Karpas-422 (cell line): ENCODE measurements at places on chromosomes 11 and 22. TPM values are rescaled to one million over a fixed set of nuclear protein-coding genes. Genes with fewer than 3 reads are reported as not detected.
A peak's percentile ranks its signal among the peaks of the same experiment; 100 is the strongest.

DNA sequence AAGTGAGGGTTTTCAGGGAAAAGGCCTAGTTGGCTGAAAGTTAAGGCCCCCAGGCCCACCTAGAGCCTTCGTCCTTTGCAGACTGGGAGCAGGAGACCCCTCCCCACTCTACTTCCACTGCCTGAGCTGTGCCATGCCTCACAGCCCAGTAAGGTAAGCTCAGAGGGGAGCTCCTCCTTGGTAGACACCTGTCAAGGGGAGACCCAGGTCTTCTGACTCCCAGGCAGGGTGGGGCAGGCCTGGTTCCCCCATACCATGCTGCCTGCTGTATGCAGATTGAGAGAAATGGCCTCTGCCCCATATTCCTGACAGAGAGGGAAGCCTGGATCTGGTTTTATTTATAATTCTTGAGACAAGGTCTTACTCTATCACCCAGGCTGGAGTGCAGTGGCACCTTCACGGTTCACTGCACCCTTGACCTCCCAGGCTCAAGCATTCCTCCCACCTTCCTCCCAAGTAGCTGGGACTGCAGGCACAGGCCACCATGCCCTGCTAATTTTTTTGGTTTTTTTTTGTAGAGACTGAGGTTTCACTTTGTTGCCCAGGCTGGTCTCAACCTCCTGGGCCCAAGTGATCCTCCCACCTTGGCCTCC is 697 bp downstream of the RAB36 start:
- H3K4me3 ChIP-seq = peak overlapping the region; percentile 70
- no peaks in the 10 kb centered on the region for H3K36me3 ChIP-seq
- DNase-seq = no peak
- peaks cover 40% of the 10 kb centered on the region for H3K4me1 ChIP-seq
- no peaks in the 10 kb centered on the region for H3K27me3 ChIP-seq
- peak overlapping the region; percentile 14; the same call in 1 of the 2 replicates for H3K27ac ChIP-seq

DNA sequence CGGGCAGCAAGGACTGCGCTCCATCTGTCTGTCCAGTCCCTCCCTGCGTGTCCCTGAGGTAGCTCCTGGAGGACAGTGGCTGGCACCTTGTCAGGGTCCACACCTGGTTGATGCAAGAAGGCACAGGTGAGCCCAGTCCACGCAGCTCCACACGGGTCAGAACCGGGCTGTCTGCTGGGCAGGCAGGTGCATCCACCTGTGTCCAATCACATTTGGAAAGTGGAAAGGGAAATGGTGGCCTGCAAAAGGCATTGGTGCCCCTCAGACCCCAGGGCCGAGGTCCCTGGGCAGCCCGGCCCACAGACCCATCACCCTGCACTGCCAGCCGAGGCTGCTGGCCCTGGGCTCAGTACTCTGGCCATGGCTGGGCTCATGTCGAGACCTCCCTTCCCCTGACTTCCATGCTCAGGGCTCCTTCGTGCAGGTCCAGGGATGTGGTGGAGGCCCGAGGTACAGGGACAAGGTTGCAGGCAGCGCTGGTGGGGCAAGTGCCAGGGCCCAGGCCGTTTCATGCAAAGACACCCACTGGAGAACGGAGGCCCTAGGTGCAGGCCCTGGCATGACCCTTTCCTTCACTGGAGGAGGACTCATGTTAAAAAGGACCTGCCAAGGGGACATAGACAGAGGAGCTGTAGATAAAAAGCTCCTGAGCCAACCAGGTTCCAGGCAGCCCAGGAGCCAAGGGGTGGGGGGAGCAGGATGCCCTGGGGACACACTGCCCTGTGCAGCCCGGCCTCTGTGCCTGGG is 38.9 kb upstream of the TH start:
- no peak overlapping the region for H3K4me3 ChIP-seq
- no peaks in the 10 kb centered on the region for H3K4me1 ChIP-seq
- no peak overlapping the region for H3K27ac ChIP-seq
- H3K27me3 ChIP-seq = no peaks in the 10 kb centered on the region
- H3K36me3 ChIP-seq = no peaks in the 10 kb centered on the region

GALNT18 gene
- not detected in 2 replicates for total RNA-seq

DDTL gene
- total RNA-seq = 5.2 and 6.0 TPM in 2 replicates

DNA sequence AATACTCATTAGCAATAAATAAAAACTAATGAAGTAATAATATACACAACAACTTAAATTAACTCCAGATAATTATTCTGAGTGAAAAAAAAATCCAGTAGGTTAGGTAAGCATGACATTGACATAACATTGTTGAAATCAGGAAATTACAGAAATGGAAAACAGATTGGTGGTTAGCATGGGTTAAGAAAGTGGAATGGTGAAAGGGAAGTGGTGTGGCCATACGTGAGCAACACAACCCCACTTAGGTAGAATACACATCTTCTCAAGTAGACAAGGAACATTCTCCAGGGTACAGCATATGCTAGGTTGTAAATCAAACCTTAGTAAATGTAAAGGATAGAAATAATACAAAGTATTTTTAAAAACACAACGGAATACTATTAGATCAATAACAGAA is 30.2 kb upstream of the CLTCL1 start:
- no peak overlapping the region for H3K27ac ChIP-seq
- no peaks in the 10 kb centered on the region for H3K4me1 ChIP-seq
- H3K36me3 ChIP-seq = 0 out of 2 replicates have a peak, but pooled peaks cover 7% of the 10 kb centered on the region

NFAM1 gene
- total RNA-seq = not detected in 2 replicates

COMMD9 gene
- total RNA-seq = 23.2 and 31.0 TPM in 2 replicates

GLYAT gene
- not detected in 2 replicates for total RNA-seq

DNA sequence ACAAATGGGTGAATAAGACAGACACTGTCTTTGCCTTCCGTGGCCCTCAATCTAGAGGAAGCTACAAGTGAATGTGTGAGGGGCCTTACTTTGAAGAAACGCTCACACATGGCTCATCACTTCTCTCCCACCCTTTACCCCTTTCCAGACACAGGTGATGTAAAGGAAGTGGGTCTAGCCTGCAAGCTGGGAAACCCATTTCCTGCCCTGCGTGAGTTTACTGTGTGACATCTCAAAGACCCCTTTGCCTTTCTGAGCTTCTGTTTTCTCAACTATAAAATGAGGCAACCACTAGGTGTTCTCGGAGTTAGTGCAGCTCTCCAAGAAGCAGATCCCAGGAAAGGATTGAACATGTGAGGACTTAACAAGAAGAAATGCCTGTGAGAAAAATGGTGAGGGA is 43.1 kb upstream of the LMO2 start:
- H3K4me1 ChIP-seq = peaks cover 2% of the 10 kb centered on the region
- no peak overlapping the region for H3K27ac ChIP-seq
- H3K36me3 ChIP-seq = no peaks in the 10 kb centered on the region
- H3K27me3 ChIP-seq = peaks cover 3% of the 10 kb centered on the region; the same call in 1 of the 2 replicates
- DNase-seq = no peak
- no peak overlapping the region for H3K4me3 ChIP-seq

DNA sequence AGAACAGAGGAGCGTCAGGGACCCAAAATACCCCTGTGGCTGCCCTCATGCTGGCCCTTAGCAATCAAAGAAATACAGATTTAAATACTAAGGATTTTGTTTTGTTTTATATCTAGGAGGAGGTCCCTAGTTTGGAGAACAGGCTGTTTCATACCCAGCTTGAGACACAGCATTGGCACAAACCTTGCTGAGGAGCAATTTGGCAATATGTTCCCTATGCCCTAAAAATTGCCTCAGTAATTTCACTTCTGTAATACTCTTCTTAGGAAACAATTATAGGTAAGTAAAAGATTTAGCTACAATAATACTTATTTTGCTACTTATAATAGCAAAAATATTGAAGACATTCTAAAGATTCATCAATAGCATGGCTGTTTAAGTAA is 37.0 kb downstream of the TSKU start:
- no peak for DNase-seq
- no peaks in the 10 kb centered on the region for H3K27me3 ChIP-seq
- no peak overlapping the region for H3K4me3 ChIP-seq
- no peaks in the 10 kb centered on the region for H3K36me3 ChIP-seq
- peaks cover 8% of the 10 kb centered on the region for H3K4me1 ChIP-seq

DNA sequence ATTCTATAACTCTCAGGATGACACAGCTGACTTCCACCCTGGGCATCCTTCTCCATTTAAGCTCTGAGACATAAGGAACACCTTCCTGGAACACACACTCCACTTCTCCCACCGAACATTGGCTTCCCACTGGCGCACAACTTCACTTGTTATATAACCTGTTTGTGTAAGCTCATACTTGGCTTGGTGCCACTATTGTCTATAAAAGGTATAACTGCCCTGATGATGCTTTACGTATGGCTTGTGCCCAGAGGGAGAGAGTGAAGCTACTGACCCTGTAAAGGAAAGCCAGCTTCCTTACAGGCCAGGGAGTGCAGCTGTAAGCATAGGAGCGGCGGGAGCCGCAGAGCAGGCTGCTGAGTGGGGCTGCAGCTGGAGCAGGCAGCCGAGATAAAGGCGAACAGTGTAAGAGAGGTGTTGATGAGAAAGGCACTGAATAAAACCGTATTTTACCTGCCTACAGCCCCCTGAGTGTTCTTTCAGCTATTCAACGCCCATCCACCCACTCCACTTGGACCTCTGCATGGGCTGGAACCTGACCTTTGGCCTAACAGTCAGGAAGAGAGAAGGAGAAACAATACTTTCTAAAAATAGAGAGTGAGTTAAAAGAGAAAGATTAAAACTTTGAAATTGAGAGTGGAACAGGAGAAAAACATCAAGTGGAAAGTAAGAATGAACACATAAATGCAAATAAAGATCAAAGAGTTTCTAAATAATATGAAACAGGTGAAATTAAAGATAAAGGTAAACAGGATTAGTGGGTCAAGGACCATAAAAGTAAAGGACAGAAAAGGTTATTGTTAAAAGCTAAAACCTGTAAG is 252.1 kb upstream of the ARHGAP42 start:
- no peaks in the 10 kb centered on the region for H3K36me3 ChIP-seq
- no peaks in the 10 kb centered on the region for H3K4me1 ChIP-seq

- peaks cover 32% of the 10 kb centered on the region for H3K4me1 ChIP-seq
- no peak overlapping the region for H3K4me3 ChIP-seq
- no peak overlapping the region for H3K27ac ChIP-seq
- DNase-seq = no peak
- no peaks in the 10 kb centered on the region for H3K36me3 ChIP-seq
- no peaks in the 10 kb centered on the region for H3K27me3 ChIP-seq
Measured at GRCh38 chr22:22750335-22751042, 106.1 kb downstream of the GGTLC2 start.

DNA sequence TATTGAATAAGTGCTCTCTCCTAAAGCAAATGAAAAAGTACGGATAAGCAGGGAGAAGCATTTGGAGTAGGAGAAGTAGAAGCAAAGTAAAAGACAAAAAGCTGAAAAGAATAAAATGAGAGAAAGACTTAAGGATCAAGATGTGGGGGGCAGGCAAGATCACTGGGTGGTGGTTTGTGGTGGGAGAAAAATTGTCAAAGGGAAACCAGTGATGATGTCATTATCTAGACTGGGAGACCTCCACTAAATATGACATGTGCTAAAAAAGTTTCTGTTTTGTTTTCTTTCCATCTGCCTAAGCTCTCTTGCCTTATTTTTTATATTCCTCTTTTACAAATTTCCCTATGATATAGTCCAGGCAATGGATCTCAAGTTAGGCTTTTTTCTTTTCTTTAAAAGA is 14.8 kb upstream of the MAML2 start:
- no peak overlapping the region for H3K27ac ChIP-seq
- peaks cover 11% of the 10 kb centered on the region for H3K4me1 ChIP-seq
- H3K4me3 ChIP-seq = no peak overlapping the region

DNA sequence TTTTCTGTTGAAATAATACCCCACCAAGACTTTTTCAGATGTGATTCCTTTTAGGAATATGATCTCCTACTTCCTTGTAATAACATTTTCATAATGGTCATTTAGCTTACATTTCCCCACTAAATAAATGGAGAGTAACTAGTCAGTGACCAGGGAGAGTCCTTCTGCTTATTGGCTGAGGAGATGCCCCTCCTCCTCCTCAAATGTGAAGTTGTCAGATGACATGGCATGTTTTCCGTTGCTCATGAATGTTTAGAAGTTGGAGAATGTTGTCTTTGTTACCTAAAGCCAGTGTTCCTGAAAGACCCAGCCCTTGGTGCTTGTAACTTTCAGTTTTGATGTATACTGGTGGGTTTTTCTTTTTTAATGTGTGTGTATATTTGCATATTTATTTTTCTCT is 38.2 kb downstream of the CSRP3 start:
- H3K36me3 ChIP-seq = peaks cover 61% of the 10 kb centered on the region
- no peak overlapping the region for H3K4me3 ChIP-seq
- no peak overlapping the region for H3K27ac ChIP-seq
- no peak for DNase-seq
- no peaks in the 10 kb centered on the region for H3K4me1 ChIP-seq
- no peaks in the 10 kb centered on the region for H3K27me3 ChIP-seq

GRCh38 chr11:128448981-128449713 is 138.2 kb downstream of the ETS1 start:
- H3K4me3 ChIP-seq = no peak overlapping the region
- H3K27ac ChIP-seq = no peak overlapping the region
- H3K4me1 ChIP-seq = peaks cover 37% of the 10 kb centered on the region
- H3K36me3 ChIP-seq = peaks cover 2% of the 10 kb centered on the region; the same call in 1 of the 2 replicates
- H3K27me3 ChIP-seq = no peaks in the 10 kb centered on the region

GRCh38 chr22:25996669-25997068 is 172.6 kb upstream of the SEZ6L start:
- H3K27me3 ChIP-seq = no peaks in the 10 kb centered on the region
- DNase-seq = peak; percentile 71
- H3K4me3 ChIP-seq = no peak overlapping the region
- peaks cover 11% of the 10 kb centered on the region for H3K4me1 ChIP-seq
- H3K27ac ChIP-seq = no peak overlapping the region

PRG3 gene
- total RNA-seq = not detected in 2 replicates

DNA sequence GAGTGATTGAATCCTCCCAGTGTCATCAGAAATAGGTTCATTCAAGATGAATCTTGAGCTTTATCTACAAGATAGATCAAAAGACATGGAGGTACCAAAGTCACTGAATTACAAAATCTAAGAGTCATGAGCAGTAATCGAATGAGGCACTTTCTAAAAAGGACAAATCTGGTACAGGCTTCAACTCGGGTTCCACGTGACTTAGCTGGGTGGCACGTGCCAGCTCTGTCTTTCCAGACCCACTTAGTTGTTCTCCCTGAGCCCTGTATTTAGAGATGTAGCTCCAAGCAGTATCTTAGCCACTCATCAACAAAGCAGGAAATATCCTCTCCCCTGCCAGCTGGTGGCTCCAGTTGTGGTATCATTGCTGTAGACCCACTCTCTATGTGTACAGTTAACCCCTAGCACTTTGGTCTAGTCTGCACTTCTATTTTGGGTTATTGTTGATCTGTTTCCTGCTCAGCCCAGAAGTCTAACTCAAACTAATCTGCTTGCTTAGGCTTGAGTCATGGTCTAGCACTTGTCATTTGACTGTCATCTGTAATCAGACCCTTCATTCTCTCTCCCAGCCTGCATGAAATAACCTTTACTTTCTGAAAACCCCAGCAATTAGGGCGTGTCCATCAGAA is 528.7 kb downstream of the ETS1 start:
- H3K4me1 ChIP-seq = no peaks in the 10 kb centered on the region
- no peak overlapping the region for H3K4me3 ChIP-seq
- H3K27me3 ChIP-seq = no peaks in the 10 kb centered on the region
- no peak overlapping the region for H3K27ac ChIP-seq

DNA sequence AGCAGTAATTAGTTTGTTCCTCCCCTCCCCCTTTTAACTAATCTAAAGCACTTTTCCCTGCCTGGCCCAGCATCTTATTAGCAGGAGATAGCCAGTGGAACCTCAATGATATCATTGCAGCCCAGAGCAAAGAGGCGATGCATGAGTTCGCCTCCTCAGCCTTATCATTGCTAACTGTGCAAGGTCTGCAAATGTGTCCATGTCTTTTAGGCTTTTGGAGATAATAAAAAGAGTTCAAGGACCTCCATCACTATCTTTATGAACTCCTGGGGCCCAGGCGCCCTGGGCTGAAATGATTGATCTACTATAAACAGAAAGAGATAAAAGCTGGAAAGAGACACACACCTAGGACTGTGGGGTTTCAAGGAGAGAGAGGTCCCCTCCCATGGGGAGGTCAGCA is 124.2 kb upstream of the TBCEL start:
- no peaks in the 10 kb centered on the region for H3K27me3 ChIP-seq
- no peaks in the 10 kb centered on the region for H3K4me1 ChIP-seq
- H3K36me3 ChIP-seq = no peaks in the 10 kb centered on the region
- DNase-seq = no peak
- no peak overlapping the region for H3K27ac ChIP-seq
